HepG2 (cell line): ENCODE measurements at places on chromosomes 12 and 14.

DNA sequence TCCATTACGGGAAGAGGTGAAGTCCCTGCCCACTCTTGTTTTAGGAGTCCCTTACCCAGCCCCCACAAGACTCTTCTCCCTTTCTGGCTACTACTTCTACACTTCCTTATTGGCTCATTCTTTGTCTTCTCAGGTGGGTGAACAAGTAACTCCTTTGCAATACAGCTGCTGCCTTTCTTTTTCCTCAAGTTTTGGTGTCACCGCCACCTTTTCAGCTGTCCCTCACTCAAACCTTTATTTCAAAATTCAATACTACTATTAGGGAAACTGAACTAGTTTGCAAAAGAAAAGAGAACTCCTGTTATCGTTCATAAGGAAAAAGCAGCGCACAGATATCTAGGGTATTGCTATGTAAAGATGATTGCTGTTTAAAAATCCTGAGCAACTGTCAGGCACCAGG is 6.1 kb downstream of the RSRC2 start:
- no peak for DNase-seq

- DNase-seq = no peak
These were observed 95.7 kb downstream of the APAF1 start for GRCh38 chr12:98740751-98741150.

DNA sequence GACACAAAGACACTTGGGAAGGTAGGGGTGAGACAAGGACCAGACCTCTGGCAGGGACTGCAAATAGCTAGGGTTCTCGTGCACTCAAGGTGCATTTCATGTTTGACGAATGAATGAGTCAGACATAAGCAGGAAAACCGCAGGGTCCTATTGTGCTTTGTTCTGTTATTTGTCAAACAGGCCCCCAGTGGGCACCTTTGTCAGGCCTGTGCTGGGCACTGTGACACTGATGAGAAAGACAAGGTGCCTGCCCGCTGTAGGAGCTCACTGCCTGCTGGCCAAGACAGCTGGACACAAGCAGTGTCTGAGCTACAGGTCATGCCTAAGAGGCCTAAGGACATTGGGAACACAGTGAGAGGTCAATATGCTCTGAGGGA is 2.3 kb downstream of the OTUB2 start:
- DNase-seq = peak; percentile 91

GRCh38 chr14:105177082-105177481 is 4.0 kb downstream of the NUDT14 start:
- DNase-seq = no peak

GRCh38 chr14:76753541-76754198 is 7.6 kb upstream of the VASH1 start:
- DNase-seq = no peak

GRCh38 chr12:22014041-22014782 is 31.8 kb upstream of the CMAS start:
- no peak for DNase-seq

GRCh38 chr12:25107920-25108319 is 87.0 kb downstream of the DNAI7 start:
- no peak for DNase-seq

DNA sequence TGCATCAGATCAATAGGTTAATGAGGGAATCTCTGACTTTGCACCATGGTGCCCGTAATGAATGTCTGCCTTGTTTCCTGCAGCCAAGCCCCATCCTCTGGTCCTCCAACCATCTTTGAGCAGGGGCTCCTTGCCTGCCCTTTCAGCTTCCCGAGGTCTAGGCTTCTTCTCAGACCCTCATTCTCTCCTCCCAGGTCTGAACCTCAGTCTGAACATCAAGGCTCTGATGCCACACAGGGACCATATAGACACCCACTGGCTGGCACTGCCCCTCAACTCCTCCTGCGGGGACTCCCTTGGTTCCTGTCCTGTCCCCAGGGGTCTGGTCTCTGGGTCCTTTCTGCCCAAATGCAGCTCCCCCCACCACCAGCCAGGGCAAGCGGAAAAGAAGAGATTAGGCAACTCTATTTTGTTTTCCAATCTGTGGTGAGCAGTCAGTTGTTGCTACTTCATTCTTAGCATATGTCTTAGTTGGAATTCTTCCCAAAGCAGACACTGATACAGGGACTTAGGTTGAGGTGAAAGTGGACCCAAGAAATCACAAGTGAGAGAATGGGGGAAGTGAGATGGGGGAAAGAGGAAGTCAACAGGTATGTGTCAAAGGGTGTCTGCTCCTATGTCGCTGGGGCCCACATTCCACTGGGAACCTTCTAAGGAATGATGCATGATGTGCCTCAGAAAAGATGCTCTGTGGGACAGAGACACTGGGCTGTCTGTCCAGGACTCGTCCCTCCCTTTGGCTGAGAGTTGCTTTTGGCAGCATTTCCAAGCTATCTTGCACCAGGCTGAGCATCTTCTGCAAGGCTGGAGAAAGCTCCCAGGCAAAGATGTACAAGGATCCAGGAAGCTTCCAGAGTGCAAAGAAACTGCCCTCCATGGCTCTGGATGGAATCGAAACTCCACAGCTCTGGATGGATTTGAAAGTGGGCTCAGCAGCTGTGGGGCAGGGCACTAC is 1096.5 kb upstream of the TMEM132C start:
- no peak for DNase-seq

GRCh38 chr12:132660052-132660451 is 27.1 kb downstream of the POLE start:
- DNase-seq = no peak

- DNase-seq = no peak
These were observed 48.0 kb downstream of the PLCZ1 start for GRCh38 chr12:18689771-18690170.

DNA sequence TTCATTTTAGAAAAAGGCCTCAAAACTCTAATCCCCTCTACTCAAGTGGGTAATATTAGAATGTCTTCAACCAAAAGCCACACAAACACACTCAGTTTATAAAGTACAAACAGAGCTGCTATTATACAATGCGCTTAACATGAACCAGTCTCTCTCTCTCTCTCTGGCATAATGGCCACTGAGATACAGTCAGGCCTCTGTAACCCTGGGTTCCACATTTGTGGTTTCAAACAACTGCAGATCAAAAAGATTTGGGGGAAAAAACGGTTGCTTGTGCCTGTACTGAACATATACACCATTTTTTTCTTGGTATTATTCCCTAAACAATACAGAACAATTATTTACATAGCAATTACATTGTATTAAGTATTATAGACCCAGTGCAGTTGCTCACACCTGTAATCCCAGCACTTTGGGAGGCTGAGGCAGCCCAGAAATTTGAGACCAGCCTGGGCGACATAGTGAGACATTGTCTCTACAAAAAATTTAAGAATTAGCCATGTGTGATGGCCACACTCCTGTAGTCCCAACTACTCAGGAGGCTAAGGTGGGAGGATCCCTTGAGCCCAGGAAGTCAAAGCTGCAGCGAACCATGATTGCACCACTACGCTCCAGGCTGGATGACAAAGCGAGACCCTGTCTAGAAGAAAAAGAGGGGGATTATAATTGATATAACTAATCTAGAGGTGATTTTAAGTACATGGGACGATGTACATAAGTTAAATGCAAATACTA is 5.6 kb downstream of the SLC11A2 start:
- no peak for DNase-seq

DNA sequence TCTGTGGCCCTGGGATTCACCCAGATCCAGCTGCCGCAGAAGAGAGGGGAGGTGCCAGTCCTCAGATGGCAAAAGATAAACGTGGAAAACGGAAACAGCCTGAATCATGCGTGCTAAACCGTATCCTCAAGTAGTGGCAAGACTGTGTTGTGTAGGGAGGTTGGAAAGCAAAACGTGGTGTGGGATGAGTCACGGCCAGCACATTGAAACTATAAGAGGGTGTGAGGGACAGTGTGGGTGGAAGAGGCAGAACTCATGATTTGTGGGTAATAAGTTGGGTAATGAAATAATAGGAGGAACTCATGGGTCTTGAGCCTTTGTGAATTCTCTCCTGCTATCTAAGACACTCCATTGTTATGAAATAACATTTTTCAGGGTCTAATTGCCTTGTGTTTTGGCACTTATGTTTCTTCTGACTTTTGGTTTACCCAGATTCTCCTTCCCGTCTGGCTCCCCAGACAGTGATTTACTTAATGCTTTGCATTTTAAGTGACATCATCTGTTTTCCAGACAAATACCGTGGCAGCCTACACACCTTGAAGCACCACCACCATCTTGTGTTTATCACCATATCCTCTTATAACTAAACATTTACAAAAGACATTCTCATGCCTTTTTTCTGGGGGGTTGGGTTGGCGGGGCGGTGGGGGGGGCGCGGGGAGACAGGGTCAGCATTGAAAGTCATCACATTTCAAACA is 62.3 kb upstream of the PTCSC3 start:
- no peak for DNase-seq
